ENCODE measurements at places on chromosomes 3 and 15.
A peak's percentile ranks its signal among the peaks of the same experiment; 100 is the strongest.

- no peak for DNase-seq
Measured at GRCh38 chr15:58431221-58432149, at the start of gene LIPC. Gene LIPC, plus strand, starts transcription at chr15:58431991. Its CDS starts 42 bp downstream, at chr15:58432033.

DNA sequence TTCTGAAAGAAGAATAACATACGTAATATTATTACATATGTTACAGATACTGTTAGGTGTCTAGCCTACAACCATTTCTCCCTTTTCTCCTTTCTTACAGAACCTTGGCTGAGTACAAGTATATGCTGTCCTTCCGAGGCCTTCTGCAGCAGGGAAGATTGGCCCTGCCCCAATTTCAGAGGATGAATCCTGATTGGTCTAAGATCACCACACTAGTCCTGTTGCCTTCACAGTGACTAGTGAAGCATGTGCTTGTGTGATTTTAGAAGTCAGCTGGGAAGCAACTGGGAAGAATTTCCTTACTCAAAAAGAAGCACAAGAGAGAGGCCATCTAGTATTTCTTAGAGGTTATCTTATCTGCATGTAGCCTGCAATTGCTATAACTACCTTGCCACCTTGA is 30.6 kb upstream of the MECOM start:
- DNase-seq = no peak

DNA sequence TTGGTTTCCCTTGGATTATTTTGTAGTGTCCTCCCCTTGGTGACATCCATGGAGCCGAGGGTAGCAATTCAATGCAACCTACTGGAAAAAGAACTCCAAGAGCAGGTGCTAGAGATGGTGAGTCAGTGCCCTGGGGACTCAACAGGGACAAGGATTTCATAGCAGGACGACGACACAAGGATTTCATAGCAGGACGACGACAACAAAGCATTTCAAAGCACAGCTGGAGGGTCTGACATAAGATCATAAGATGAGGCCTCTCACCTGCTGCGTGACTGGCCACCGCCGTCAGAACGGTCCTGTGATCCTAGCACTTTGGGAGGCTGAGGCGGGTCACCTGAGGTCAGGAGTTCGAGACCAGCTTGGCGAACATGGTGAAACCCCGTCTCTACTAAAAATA is 22.5 kb downstream of the NRROS start:
- DNase-seq = no peak

DNA sequence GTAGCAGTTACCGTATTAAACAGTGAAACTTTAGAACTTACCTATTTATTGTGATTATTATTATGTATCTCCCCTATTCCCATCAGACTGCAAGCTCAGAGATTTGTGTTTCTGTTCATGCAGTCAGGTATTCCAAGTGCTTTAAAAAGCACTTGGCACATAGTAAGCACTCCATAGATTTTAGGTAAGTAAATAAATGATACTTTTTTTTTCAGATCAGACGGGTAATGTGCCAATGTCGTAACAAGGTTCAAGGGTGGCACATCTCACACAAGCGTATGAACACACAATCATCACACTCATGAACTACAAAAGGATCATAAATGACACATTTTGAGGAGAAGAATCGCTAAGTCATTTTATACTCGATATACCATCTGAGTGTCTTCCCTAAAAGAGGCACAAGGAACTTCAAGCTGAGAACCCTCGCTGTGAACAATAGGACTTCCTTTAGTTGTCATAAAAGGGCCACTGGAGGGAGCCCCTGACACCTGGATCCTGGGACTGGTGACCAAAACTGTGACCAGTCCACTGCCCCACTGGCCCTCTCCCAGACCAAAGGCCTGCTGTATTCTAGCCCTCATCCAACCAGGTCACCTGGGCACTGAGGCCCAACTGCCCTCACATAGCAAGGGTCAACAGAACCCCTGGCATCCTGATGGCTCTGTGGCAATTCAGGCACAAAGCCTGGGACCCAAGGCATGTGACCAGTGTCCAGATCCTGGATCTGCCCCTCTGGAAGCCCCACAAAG is 32.1 kb downstream of the KIF9 start:
- no peak for DNase-seq

DNA sequence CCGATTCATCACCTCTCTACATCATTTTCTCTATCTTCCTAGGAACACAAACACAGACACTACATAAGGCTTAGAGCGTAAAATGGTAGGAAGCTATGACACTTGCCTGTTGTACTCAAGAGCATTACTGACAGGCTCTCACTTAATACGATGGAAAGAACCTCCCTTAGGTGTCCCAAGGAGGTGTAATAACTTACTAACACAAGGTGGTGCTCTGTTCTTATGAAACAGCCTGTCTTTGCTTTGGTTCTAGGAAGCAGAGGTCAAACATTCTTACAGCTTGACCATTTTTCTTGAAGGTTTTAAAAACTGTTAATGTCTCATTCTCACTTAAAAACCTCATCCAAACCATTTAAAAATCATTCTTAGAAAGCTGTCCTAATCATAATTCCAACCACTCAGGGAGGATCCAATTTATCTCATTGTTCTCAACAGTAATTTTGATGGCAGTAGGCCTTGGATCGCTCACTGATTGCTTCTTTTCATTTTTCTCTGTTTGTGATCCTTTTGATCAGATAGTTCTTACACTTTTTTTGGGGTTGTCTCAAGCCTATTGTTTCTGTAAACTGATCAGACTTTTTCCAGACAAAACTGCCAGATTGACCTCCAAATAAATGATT is 317.8 kb upstream of the AGTR1 start:
- no peak for DNase-seq

DNA sequence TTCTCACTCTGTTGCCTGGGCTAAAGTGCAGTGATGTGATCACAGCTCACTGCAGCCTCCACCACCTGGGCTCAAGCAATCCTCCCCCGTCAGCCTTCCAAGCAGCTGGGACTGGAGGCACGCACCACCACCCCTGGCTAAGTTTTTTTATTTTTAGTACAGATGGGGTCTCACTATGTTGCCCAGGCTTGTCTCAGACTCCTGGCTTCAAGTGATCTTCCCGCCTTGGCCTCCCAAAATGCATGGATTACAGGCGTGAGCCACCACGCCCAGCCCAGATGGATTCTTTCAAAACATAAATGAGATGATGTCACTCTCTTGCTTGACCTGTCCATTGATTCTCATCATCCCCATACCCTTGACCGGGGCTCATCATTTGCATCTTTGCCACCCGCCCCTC is 72.6 kb upstream of the SLC6A6 start:
- DNase-seq = no peak

- no peak for DNase-seq
Measured at GRCh38 chr3:150495149-150495548, 51.1 kb downstream of the SERP1 start.

- DNase-seq = no peak
Measured at GRCh38 chr3:197883541-197883940, 66.4 kb upstream of the RPL35A start.

DNA sequence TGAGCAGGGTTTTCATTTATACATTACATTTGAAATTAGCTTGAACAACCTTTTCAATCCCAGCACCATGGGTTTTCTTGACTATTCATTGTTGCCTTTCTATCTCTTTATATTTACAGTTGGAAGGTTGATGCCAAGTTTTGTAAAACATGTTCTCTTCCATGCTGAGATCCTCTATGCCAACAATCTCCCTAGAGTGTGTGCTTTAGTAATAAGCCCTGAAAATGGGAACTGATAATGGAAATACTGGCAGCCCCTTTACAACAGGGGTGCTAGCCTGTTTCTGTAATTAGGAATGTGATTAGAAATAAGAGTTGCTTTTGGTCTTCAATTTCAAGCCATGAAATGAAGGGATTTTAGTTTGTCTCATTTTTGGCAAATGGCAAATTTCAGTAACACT is 239.9 kb upstream of the NAALADL2 start:
- no peak for DNase-seq

DNA sequence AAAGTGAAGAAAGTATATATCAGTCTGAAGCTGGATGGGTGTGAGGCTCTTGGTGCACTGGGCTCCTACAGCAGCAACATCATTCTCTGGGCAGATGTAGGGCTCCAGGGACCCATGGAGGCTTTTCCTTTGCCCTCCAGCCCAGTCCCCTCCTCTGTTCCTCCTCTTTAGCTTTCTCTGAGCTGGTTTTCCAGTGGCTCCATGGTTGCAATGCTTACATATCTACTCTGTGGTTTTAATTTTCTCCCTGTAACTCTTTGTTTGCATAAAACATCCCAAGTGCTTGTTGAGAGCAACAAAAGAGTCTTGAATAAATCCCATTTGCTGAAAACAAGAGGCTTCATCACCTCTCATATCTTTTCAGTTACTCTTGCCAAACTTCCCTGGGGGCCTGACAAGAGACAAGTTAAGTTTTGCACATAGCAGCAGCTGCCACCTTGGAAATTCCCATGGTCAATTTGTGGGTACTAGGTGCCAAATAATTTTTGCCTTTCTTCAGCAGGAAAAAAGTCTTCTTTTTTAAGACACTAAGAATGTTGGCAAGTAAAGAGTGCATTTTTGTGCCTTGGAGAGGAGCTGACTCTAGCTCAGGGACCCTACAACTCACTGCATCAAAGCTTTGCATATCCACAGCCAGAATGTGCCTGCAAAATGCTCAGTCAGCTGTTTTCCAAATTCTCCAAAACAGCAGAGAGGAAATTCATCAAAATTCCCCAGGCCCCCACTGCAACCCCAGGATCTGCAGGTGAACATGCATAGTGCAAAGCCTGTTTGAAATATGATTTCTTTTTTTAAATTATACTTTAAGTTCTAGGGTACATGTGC is 41.9 kb downstream of the COLQ start:
- no peak for DNase-seq

DNA sequence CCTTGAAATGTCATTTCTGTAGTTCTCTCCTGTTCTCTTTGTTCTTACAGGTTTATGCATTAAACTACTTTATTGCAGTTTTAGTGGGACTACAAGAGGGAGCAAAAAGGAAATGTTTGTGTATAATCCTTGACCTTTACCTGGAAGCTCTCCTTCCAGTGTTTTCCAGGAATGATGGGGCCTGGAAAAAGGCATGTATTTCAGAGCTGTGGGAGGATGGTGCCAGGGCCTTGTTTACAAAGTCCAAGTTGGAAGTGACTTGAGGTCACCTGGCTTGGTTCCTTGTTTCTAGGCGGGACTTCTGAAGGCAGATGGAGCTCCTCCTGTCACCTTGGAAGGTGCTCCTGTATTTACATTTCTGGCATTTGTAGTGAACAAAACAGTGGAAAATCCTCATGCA is 15.1 kb downstream of the ACVR2B start:
- no peak for DNase-seq

- DNase-seq = no peak
Measured at GRCh38 chr15:44489464-44489863, 47.5 kb upstream of the EIF3J start.

DNA sequence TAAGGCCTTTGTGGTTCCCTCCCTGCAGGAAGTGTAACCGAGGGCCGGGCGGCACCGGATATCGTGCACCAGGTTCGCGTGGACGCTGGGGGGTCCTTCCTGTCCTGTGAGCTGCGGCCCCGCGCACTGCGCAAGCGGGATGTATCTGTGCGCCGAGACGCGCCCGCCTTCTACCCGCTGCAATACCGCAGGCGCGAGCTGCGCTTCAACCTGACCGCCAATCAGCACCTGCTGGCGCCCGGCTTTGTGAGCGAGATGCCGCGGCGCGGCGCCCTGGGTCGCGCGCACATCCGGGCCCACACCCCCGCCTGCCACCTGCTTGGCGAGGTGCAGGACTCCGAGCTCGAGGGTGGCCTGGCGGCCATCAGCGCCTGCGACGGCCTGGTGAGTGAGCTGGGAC is 35.9 kb downstream of the SAXO2 start:
- no peak for DNase-seq

DNA sequence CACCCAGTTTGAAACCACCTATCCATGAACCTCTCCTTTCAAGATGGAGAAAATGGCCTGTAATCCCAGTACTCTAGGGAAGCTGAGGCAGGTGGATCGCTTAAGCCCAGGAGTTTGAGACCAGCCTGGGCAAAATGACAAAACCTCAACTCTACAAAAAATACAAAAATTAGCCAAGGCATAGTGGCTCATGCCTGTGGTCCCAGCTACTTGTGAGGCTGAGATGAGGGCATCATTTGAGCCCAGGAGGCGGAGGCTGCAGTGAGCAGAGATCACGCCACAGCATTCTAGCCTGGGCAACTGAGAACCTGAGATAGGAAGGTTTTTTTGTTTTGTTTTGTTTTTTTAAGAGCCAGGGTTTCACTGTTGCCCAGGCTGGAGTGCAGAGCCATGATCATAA is 5.4 kb downstream of the TKT start:
- no peak for DNase-seq

- DNase-seq = no peak
Measured at GRCh38 chr3:72586694-72587093, 261.6 kb downstream of the SHQ1 start.

GRCh38 chr15:91032919-91033803 is 10.8 kb upstream of the VPS33B start:
- DNase-seq = no peak

DNA sequence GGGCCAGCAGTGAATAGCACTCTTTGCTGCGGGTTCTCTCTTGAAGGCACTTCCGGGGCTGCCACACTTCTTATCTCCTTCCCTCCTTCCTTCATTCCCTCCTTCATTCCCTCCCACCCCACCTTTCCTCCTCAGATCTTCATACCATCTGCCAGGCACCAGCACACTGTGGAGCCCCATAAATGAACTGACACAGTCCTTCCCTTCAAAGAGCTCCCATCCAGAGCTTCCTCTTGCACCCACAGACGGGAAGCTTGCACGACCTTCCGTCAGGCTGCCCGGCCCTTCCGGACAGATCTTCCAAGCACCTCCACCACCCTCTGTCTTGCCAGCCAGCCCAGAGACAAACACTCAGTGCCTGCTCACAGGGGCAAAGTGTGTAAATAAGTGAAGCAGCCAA is 65.4 kb upstream of the HERC1 start:
- no peak for DNase-seq

DNA sequence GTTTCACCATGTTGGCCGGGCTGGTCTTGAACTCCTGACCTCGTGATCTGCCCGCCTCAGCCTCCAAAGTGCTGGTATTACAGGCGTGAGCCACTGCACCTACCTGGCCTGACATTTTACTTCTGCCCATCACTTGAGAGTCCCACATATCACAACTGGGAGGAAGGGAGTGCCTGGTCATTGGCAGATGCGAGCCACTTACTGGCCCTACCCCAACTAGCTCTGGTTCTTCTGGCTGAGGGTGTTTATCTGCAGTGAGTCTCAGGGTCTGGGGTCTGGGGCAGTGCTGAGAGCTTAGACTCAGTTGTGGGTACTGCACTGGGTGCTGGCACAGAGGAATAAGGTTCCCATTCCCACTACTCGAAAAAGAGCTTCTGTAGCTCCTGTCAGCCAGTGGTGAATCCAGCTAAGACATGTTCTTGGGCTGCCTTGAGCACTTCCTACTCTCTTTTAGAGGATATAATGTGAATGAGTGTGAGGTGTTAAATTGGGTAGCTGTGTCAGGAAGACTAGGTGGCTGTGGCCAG is 30.2 kb downstream of the DAG1 start:
- no peak for DNase-seq

DNA sequence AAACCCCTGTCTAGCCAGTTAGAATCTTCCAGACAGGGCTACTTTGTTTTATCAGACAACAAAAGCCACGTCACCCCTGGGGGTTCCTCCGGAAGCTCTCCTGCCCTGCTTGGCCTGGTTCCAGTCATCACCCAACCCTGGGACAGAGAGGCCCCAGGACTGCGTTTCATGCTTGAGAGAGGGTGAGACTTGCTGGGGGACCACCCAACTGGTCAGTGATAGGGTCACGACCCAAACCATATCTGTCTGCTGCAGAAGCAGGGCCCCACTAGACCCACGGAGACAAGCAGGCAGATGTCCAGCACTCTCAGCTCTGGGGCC is 1.2 kb downstream of the NT5DC2 start:
- DNase-seq = peak; percentile 64

- no peak for DNase-seq
Measured at GRCh38 chr3:112093180-112093522, 7.0 kb downstream of the C3orf52 start.

GRCh38 chr15:52162260-52162659 is 28.9 kb downstream of the GNB5 start:
- DNase-seq = no peak

Measured in GM19239 (cell line).